ENCODE measurements at places on chromosomes 11 and 22. TPM values are rescaled to one million over a fixed set of nuclear protein-coding genes. Genes with fewer than 3 reads are reported as not detected.

GRCh38 chr11:57566005-57566904, 1.2 kb downstream of the UBE2L6 start:
- DNase-seq, result no peak

DNA sequence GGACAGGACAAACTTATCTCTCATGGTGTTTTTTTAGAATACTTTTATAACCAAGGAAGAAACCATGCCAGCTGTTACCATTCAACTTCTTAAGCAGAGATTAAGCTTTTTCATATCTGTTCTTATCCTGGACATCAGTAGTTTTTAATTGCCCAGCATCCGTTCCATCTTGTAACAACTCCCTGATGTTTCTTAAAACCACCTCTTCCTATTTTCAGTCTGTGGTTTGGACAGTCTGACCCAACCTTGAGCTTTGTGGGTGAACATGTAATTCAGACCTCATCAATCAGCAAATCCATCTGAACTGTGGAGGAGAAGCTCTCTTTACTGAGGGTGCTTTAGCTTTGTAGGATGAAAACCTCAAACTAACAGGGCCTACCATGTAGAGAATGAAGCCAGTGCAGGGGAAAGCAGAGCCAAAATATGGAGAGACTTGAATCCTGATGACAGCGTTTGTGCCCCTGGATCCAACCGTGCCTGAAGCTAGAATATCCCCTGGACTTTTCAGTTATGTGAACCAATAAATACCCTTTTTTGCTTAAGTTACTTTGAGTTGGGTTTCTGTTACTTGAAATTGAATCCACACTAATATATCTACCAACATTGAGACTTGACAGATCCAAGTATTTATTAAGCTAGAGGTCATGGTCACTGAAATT, 9.4 kb downstream of the TUG1 start:
- DNase-seq, result no peak

DNA sequence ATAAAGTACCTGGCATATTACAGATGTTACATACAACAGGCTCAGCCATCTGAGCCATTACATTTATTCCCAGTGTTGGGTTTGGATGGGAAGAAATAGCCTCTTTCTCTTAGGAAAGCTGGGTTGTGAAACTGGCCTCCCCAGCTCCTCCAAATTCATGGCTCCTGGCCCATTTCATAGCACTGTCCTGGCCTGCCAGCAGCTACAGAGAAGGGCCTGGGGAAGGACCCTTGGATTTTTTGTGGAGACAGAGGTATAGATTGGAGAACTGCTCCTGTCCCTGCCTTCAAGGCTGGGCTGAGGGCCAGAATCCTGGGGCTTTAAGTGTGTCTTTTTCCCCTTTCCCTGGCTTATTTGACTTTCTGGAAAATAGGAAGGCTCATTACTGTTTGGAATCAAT, 18.0 kb downstream of the PKNOX2 start:
- DNase-seq, result no peak

DNA sequence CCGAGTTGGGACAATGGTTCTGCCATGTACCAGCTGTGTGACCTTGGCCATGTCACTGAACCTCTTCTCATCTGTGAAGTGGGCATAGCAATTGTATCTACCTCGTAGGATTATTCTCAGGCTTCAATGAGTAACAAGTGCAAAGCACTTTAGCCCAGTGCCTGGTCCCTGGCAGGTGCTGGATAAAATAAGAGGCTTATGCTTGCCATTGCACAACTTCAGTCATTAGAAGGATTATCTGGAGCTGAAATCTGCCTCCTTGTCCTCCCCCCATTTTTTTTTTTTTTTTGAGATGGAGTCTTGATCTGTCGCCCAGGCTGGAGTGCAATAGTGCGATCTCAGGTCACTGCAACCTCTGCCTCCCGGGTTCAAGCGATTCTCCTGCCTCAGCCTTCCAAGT, 7.2 kb downstream of the SMTNL1 start:
- no peak for DNase-seq

DNA sequence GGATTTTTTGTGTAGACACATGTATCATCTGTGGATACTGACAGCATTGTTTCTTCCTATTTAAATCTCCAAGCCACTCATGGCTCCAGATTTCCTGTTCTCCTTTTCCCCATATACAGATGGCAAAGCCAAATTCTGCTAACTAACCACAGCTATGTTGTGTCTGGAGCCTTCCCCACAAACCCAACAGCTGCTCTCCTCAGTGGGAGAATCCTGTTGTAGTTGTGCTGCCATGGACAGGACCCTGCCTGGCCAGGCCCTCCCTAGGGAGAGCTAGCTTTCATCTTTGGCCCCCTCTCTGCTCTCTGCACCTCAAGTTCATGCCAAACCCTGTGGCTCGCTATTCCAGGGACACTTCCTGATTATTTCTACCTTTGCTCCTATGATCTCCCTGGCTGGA, 106.4 kb upstream of the CCDC90B start:
- no peak for DNase-seq

- peak; percentile 10 for DNase-seq
These were observed 37.6 kb downstream of the ZNF195 start for GRCh38 chr11:3341298-3341697.

MTCH2 gene
- 34.4 TPM for total RNA-seq

DNA sequence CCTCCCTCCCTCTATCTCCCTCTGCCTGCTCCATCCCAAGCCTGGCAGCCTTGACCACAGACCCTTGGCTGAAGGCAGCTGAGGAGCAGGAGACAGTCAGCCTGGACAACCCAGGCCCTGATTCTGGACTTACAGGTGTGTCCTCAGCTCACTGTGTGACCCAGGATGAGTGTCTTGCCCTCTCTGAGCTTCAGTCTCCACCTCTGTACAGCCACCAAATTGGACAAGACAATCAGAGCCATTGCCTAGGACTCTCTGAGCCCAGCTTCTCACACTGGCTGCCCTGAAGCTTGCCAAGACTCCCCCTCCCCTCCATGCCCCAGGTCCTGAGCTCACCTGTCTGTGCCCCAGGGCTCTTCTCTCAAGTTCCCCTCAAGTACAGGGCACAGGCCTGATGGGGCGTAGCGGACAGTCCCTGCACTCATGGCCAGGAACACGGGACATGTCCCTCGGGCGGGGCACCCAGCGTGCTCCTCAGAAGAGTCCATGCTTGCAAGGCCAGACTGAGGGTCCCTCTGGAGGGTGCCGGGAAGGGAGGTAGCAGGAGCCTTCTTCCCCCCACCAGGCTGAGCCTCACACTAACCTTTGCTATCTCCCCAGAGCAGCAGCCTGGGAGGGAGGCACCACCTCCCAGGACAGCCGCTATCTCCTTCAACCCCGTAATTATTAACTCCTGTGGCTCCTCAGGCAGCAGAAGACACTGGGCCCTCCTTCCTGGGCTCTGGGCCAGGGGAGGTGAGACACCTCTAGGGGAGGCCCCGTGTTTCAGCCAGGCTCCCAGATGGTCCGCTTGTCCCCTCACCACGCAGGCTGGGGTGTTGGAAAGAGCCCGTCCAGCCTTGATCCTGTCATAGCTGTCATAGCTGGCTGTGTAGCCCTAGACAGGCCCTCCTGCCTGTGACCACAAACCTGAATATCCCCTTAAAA, 2.6 kb upstream of the RAB3IL1 start:
- DNase-seq, result no peak

DNA sequence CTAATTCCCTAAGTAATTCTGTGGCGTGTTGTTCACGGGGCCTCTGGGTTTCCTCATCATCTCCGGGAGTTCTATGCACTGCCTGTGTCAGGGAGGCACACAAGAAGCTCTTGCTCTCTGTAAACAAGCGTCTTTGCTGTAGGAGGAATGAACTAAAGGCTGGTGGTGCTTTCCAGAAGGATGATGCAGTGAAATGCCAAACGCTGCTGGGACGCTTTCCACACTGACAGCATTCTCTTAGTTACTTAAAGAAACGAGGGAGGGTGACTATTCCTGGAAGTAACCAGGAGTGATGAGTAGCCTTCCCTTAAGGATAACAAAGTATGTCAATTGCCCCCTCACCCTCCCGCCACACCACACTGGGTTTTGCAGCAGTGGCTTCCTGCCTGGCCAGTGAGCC, 38.5 kb upstream of the NUP50 start:
- DNase-seq, result peak; percentile 35

GRCh38 chr22:31912407-31912743, 32.0 kb upstream of the YWHAH start:
- no peak for DNase-seq

DNA sequence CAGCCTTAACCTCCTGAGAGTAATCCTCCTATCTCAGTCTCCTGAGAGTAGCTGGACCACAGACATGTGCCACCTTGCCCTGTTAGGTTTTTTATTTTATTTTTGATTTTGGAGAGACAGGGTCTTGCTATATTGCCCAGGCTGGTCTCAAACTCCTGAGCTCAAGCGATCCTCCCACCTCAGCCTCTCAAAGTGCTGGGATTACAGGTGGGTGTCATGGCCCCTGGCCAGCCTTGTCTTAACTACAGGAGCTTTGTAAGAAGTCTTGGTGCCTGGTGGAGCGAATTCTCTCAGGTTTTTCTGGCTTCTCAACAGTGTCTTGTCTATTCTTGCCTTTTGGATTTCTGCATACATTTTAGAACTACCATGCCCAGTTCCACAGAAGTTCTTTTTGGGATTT, 546.4 kb downstream of the TBC1D22A start:
- DNase-seq, result no peak

CLDN5 gene
- total RNA-seq, result 47.5 TPM

SHANK2 gene
- 8.8 TPM for total RNA-seq

DNA sequence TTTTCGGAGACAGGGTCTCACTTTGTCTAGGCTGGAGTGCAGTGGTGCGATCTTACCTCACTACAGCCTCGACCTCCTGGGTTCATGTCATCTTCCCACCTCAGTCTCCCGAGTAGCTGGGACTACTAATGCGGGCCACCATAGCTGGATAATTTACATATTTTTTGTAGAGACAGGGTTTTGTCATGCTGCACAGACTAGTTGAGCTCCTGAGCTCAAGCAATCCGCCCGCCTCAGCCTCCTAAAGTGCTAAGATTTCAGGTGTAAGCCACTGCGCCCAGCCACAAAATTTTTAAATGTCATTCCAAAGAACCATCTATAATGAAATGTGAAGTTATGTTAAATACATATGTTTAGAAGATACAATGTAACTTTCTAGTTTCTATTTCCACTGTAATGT, 4747.7 kb upstream of the OR11H1 start:
- DNase-seq, result no peak

GRCh38 chr11:130431331-130431773, 2.9 kb upstream of the ADAMTS8 start:
- DNase-seq, result peak; percentile 38

DNA sequence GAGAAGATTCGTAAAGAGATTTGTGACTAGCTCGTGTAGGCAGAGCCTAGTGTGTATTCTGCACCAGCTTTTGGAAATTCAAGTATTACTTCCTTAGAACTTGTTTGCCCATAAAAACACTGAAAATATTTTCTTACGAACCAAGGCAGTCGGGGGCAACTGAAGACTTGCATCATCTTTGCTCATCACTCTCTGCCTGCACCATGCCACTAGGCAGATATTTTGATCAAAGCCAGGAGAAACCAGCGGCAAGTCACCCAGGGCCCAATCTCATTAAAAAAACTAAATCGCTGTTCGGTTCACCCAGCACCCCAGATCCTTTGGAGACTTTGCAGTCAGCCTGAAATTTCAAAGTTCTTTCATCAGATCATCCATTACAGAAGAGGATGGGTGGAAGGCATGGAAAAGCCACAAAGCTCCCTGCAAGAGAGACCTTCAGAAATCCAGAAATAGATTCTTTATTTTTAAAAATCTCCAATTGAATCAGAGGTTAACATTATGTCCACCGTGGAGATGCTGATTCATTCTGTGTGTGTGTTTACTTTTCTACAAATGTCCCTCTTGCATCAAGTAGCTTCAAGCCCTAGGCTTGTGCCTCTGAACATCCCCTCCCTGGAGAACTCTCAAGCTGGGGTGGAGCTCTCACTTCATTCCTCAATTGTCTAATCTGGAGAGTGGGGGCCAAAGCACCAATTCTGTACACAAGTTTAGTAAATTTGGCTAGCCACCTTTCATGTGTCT, 78.4 kb downstream of the ETS1 start:
- no peak for DNase-seq

GRCh38 chr22:19275919-19276600, 15.5 kb downstream of the CLTCL1 start:
- DNase-seq, result no peak

DNA sequence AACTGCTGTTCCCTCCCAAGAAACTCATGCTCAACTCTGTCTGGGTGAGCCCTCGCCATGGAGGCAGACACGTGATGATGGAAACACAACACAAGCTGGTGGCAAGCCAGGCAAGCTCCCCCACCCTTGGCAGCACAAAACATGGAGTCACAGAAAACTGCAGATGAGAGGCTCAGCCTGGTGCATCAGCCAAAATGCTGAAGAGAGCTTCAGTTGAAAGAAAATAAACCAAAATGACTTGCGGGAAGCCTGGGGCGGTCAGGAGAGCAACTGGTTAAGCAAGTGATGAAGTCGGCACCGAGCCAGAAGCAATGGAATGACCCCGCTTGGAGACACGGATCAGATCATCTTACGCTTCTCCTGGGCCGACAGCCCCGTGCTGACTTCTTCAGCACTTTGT, 68.3 kb downstream of the C11orf58 start:
- peak; percentile 39 for DNase-seq

DNA sequence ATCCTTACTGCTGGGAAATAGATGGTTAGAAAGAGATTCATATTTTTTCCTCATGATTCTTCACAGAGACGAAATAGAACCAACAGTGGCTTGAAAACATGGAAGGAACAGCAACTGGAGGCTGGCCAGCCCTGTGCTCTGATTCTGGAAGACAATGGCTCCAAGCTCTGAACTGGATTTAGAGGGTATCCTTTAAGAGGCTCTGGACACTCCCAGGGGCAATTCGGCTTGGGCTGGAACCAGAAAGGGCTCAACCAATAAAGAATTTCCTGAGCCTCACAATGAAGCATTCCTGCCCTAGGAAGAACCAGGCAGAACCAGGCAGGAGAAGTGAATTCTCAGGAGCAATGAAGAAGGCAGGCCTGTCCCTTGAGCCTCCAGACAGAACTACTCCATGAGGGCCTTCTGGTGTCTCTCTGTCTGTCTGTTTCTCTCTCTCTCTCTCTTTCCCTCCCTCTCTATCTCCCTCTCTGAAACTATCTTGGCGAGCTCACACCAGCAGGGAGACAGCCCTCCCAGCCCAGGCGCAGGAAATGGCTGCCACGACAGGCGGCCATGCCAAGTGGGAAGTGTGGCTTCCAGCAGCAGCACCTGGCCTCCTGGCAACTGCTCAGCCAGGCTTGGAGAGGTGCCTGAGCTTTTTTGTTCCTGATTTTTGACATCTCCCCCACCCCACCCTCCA, 93.3 kb downstream of the RCN1 start:
- no peak for DNase-seq

GRCh38 chr11:118088531-118088930, 1.8 kb upstream of the SMIM35 start:
- DNase-seq, result no peak

UNC93B1 gene
- 7.0 TPM for total RNA-seq

- peak; percentile 90 for DNase-seq
These were observed 3.7 kb upstream of the SIK2 start for GRCh38 chr11:111598559-111598958.
